ENCODE measurements at places on chromosomes 7 and 10.
A peak's percentile ranks its signal among the peaks of the same experiment; 100 is the strongest.

DNA sequence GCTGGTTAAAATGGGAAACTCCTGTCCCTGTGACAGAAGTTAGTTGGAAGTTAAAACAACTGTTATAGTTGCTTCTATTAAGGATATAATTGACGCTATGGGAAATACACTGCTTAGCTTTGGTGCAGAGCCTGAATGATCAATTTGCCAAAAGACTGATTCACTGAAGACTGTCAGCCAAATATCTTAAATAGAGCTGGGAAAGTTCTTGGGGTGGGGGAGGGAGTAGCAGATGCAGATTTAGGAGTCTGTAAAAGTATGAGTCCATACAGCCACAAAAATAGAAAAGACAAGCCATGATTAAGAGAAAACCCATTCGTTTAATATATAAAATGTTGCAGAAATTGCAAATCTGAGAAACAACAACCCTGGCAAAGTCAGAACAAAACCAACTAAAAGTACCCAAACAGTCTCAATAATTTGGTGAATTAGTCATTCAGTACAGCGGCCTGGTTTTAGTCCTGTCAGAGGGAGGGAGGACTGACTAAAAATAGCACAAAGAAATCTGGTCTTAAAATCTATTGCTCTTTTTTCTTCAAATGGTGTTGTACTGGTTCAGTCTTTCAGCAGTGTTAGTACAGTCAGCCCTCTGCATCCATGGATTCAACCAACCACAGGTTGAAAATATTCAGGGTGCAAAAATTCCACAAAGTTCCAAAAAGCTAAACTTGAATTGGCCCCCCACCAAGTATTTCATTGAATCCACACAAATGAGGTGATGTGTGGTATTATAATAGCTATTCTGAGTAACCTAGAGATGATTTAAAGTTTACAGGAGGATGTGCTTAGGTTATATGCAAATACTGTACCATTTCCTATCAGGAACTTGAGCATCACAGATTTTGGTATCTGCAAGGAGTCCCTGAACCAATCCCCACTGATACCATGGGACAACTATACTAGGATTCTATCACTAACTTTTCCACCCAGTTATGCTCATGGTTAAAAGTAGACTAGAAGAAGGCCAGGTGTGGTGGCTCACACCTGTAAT lies 30.0 kb downstream of the STK17A start:
- peak; percentile 84 for DNase-seq

DNA sequence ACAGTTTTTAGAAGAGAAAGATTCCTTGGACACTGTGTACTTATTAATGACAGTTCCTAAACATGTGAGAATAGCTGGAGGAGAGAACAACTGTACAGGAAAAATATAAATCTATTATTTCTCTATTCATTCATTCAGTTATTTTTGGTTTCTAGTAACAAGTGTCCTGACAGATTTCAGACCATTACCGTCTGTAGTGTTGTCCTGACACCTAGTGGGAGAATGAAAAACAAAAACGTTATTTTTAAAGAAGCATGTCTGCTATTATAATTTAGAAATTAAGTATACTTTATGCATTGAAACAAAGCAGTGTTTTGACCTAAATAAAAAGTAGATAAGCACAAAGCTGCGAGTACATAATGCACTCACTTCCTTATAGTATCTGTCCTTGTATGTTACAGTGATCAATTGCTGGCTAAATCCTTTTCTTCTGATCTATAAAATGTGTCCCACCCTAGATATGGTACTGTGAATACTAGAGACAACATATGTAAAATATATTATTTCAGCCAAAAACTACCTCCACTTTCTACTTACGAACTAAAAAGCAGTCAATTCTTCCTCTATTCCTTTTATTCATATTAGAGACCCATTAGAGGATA lies 575.6 kb downstream of the ARL4A start:
- DNase-seq: peak; percentile 63

DNA sequence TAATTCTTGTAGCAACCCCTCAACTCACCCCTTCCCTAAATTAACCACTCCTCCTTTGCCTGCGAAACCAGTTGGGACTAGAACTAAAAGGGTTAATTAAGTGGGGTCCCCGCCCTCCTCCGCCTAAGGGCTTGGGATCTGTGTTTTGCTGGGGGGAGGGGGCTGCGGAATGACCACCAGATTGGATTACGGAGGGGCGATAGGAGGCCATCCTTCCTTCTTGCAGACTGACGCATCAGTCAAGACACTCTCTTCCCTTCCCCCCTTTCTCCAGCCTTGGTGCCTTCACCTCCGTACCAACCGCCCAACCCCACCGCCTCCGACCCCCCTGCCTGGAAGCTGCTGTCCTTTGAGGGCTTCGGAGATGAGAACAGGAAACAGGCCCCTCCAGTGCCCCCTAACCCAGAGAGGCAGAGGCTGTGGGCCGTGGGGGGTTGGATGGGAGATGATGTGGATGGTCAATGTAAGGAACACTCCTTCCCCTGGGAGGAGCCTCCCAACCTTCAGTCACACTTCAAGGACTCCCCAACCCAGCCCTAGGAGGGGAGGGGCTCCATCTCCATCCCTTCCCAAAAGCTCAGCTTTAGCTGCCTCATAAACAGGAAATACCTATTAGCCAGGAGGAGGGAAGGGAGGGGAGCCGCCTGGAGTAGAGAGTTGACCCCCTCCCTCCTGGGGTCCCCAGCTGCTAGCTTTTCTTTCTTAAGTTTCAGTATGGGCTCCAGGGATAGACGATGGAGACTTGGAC lies 997 bp upstream of the LDB1 start:
- DNase-seq: peak; percentile 63

DNA sequence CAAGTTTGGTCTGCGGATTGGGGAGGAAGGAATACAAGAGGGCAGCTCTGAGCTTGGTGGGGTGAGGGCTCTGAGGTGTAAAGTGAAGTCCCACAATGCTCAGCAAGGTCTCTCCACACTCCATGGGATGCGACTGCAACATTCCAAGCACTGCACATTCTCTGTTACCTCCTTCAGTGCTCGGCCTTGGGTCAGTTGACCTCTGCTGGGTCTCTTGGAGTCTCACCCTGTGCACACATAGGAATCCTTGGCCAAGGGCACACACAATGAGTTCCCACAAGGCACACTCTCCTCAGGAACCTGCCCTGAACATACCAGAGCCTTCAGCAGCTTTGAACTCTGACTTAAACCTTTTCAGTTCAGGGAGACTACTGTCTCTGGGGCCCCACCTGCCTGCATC lies 2.4 kb upstream of the WDFY4 start:
- DNase-seq: no peak

DNA sequence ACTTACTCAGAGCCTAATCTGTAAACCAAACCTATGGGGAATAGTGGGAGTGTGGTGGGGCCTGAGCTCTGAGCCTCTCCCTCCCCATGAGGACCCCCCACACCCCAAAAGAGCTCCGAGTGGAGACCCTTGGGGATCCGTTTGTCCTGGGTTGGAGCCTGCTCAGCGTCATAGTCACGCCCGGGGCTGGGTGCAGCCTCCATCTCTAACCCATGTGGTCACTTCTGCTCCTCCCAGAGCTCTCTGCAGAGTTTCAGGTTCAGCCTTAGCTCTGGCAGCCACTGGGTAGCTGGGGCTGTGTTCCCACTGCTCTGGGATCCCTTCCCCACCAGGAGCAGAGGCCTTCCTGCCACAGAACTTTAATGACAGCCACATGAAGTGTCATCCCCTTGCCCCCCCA lies 25.9 kb downstream of the PFKFB3 start:
- DNase-seq: no peak

- DNase-seq: peak; percentile 27
Observed at GRCh38 chr7:73668103-73668885, 663 bp downstream of the VPS37D start.

- no peak for DNase-seq
Observed at GRCh38 chr10:88473989-88474883, 108.9 kb downstream of the RNLS start.

GRCh38 chr10:116472891-116473290 lies 45.2 kb downstream of the PNLIPRP3 start:
- peak; percentile 27 for DNase-seq

GRCh38 chr7:101857358-101857811 lies 40.0 kb downstream of the CUX1 start:
- no peak for DNase-seq

DNA sequence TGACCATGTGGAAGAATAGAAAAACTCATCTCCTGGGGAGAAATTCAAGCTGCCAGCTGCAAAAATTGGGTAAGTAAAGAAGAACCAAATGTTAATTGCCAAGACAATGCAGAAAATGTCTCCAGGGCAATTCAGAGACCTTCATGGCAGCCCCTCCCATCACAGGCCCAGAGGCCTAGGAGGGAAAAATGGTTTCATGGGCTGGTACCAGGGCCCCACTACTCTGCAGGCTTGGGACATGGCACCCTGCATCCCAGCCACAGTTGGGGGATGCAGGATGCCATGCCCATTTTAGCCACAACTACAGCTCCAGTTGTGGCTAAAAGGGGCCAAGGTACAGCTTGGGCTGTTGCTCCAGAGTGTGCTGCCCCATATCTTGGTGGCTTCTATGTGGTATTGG lies 20.9 kb upstream of the MKLN1 start:
- DNase-seq: no peak

DNA sequence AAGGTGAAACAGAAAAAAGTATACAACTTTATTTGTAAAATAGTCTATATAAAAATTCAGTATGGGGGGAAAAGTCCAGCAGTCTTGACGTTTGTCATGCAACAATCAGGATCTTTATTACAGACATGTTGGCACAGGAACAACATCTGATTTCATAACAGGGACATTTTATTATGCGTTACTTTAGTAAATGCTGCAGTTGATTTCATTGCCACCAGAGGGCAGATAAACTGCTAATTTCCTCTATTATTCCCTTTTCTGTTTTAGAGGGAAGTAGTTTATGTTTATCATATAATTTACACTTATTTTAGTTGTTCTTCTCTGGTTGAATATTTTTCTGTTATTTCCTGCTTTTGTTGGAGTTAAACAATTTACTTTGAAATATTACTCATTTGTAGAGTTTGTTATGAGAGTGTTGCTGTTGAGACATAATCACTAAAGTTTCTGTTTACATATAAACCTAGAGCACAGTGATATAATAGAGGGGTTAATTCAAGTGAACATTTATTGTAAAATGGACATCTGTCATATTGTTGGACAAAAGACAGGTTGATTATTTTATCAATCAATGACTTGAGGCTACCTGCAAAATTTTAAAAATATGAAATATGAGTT lies 3.3 kb downstream of the PLXDC2 start:
- peak; percentile 65 for DNase-seq

DNA sequence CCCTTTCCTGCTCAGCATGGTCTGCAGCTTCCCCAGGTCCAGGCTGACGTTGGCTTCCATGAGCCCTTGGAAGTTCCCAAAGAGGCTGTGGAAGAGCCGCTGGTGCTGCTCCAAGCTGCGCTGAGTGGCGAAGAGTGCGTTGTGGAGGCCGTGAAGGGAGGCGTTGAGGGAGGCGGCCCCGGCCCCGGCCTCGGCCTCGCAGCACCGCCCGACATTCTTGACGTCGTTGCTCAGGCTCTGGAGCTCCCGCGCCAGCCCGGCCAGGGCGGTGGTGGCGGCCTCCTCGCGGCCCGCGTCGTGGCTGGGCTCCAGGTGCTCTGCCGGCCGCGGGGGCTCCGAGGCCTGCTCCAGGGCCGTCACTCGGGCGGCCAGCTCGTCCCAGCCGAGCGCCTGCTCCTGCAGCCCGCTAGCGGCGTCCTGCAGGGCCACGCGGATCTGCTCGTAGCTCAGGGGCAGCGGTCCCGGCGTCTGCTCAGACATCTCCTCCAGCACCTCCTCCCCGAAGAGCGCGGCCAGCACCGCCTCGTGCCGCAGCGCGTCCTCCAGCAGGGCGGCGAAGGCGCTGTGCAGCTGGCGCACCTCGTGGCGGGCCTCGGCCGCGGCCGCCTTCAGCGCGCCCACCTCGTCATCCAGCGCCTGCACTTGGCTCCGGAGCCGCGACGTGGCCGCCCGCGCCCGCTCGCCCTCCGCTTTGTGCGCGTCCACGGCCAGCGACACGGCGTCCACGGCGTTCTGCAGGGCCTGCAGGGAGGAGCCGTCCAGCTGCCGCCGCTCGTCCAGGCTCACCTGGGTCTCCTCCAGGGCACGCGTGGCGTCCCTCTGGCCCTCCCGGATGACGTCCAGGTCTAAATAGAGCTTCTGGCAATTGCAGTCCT lies 14.7 kb downstream of the MMRN2 start:
- no peak for DNase-seq

DNA sequence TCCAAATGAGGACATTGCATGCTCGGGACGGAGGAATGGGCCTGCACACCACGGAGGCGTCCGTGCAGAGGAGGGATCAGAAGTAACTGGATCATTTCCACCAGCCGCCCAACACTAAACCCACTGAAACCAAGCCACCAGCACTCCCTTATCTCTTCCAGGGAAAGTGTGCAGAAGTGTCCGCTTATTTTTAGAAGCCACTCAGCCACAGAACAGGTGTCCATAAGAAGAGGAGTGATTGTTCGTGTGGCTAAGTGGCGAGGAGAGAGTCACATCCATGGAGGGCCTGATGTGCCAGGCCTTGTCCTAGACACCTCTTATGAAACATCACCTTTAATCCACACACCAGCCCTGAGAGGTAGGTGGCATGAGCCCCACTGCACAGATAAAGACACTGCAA lies 407.9 kb upstream of the NPVF start:
- no peak for DNase-seq

- peak; percentile 39 for DNase-seq
Observed at GRCh38 chr7:2864204-2864985, 20.3 kb upstream of the GNA12 start.

GRCh38 chr10:74926791-74927585 lies 100.6 kb downstream of the KAT6B start:
- no peak for DNase-seq

DNA sequence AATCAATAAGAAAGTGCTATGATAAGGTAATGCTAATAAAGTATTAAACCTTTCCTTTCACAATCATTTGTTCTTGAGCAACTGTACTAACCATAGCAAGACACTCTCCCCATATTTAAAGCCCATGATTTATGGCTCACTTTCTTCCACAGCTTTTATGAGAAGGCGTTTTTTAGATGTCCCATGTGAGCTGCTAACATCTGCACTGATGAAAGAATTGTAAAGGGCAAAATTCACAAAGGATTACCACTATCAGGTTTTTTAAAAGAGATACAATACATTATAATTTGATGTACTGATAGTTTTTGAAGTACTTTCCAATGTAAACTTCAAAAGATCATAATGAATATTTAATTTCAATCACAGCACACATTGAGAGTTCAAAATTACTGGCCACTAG lies 75.7 kb downstream of the RNLS start:
- DNase-seq: no peak

DNA sequence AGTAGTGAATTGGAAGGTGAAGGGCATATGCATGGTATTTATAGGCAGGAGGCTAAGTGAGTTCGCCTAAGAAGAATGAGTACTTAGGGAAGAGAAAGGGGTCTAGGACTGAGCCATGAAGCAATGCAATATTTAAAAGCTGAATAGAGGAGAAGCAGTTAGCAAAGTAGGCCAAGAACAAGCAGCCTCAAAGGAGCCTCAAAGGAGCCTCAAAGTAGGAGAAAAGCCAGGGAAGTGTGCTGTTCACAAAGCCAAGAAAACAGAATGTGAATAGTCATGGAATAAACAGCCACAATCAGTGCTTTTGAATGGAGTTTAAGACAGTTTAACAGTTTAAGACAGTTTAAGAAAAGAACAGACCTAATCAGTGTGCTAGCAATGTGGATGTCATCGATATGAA lies 762.0 kb downstream of the SORCS1 start:
- DNase-seq: no peak
